COR-L47 (cell line): ENCODE measurements at places on chromosomes 4 and X.

GRCh38 chr4:22129454-22130029 lies 181.0 kb upstream of the KCNIP4 start:
- DNase-seq: peak; percentile 5

DNA sequence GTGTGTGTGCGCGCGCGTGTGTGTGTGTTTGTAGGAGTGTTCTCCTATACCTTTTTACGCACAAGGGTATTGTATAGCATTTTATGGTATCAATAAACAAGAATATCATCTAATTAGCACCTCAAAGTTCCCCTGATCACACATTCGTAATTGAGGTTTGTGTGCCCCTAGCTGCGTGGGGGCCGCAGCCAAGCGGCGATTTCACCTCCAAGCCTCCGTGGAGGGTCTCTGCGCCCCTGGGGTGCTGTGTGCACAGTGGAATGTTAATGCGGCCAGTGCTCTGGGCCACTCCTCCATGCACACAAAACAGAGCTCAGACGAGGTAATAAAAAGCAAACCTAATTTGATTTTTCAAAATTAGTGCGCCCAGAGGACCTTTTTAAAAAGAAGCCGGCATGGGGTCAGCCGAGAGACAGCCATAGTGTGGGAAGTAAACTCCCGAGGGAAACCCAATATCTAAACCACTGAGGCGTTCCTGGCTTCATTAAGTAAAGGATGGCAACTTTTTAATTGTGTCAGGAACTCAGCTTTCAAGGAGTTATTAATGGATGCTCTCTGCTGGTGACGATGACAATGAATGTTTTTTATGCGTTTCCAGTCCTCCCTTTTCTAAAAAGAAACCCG lies 110.6 kb downstream of the SORCS2 start:
- no peak for DNase-seq

GRCh38 chrX:2714551-2714950 lies 23.5 kb downstream of the CD99 start:
- DNase-seq: no peak

DNA sequence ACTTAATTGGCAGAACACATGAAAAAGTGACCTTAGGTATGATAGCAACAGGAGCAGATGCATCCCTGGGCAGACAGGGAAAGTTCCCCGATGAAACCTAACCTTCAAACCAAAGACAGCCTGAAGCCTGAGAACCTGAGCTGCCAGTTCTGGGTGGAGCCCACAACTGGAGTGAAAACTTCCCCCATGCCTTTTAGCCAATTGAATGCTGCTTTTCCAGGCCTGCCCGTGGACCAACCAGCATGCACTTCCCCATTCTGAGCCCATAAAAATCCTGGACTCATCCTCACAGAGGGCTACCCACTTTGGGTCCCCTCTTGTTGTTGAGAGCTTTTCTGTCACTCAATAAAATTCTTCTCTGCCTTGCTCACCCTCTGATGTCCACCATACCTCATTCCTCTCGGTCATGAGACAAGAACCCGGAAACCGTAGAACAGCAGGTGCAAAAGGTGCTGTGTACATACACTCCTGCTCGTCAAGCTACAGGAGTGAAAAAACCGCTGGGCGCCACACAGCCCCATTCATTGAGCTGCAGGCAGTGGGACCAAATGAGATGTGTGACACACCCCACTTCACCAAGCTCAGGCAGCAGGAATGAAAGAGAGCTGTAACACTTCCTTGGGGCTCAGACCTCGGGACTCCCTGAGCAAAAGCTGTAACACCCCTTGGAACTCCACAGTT lies 13.9 kb upstream of the SLC7A11 start:
- no peak for DNase-seq

DNA sequence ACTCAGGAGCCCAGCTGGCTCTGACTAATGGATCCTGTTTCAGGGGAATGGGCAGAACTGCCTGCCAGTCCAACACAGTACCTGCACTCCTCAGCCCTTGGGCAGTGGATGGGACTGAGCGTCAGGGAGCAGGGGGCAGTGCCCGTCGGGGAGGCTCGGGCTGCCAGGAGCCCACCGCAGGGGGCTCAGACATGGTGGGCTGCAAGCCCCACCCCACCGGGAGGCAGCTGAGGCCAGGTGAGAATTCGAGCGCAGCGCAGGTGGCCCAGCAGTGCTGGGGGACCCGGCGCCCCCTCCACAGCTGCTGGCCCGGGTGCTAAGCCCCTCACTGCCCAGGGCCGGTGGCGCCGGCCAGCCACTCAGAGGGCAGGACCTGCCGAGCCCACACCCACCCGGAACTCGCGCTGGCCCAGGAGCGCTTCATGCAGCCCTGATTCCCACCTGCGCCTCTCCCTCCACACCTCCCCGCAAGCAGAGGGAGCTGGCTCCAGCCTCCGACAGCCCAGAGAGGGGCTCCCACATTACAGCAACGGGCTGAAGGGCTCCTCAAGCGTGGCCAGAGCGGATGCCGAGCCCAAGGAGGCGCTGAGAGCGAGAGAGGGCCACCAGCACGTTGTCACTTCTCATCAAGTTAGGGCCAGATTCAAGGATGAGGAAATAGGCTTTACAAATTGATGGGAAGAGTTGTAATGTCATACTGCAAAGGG lies 668.8 kb downstream of the GALNTL6 start:
- no peak for DNase-seq

DNA sequence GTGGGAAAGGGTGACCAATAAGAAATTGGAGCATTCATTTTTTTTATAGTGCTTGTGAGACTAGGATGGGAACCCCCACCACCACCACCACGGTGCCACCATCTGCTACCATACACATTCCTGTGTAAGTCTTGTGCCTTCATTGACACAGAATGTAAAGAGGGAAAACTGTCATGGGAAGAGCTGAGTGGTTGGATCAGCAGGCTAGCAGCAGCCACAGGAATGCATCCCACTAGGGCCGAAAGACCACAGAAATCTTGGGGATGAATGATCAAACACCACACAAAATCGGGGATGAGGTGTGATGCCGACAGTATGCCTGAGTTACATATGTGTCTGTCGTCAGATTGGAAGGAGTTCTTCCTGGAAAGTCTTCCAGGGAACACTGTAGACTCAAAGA lies 69.2 kb downstream of the SRPX start:
- no peak for DNase-seq

GRCh38 chr4:101791182-101791558 lies 640 bp downstream of the BANK1 start:
- no peak for DNase-seq

- peak; percentile 69 for DNase-seq
Measured at GRCh38 chr4:166594326-166594946, 639.9 kb downstream of the SPOCK3 start.

DNA sequence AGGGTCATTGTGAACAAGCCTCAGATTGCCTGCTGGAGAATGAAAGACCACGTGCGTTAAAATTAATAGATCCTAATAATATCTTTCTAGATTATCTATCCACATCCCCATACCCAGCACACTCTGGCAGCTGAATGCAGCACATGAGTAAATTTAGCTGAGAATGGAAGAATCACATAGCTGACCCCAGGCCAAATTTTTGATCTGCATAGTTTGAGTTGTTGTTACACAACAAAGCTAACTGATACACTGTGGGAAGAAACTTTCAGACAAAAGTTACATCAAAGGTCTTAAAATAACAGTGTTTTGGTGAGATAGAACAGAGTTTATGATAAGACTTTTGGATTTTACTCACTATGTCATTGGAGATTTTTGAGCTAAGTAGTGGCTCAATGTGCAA lies 72.4 kb upstream of the ANXA10 start:
- no peak for DNase-seq

DNA sequence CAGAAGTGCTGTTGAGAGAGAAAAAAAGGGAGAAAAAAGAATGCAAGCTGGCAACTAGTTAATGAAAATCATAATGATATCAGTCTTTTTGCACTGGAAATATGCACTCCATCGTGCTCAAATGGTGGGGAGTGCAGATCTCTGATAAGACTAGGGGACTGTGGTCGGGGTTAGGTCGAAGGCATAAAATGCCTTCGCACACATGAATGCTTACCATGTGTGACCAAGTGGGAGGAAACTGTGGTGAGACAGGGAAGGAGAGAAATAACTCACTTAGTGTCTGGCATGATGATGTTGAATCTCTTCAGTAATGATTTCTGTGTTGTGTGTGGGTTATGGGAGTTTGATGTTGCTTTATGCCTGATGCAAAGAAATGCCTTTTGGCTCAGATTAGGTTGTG lies 358.9 kb downstream of the FBXO8 start:
- no peak for DNase-seq

- no peak for DNase-seq
Measured at GRCh38 chr4:15349531-15349935, 78.3 kb upstream of the C1QTNF7 start.

GRCh38 chr4:27742816-27743215 lies 882.2 kb downstream of the STIM2 start:
- DNase-seq: no peak
